Stimulated activated CD4-positive, alpha-beta T cell treated with anti-CD3 and anti-CD28 coated beads, Interleukin-15, amount 100 ng/mL, for 1 hour (primary cell): ENCODE measurements at places on chromosomes 2 and 18.

GRCh38 chr2:125516496-125517109, 1139.4 kb upstream of the GYPC start:
- no peak for DNase-seq

GRCh38 chr2:204483608-204484081, 61.6 kb upstream of the PARD3B start:
- no peak for DNase-seq

- peak; percentile 63 for DNase-seq
These were observed 57.8 kb downstream of the PKDCC start for GRCh38 chr2:42105330-42106256.

GRCh38 chr2:128807317-128807716, 488.6 kb upstream of the HS6ST1 start:
- DNase-seq: no peak

GRCh38 chr2:12271589-12271984, 445.1 kb upstream of the TRIB2 start:
- no peak for DNase-seq

DNA sequence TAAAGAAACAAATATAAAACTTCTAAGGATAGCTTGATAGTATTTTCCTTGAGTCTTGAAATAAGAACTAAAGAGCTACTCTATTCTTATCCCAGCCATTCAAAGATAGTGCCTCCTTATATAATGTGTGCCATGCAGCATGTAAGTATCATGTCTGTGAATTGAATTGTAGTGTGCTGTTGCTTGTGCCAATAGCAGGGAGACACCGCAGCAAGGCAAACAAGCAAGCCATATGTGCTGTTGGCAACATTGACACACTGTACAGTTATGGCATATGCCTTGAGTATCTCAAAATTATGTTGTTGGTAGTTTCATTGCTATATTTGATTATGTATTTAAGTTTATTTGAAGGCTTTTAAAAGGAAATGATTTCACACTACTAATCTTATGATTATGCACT, 58.2 kb downstream of the ERBB4 start:
- DNase-seq: no peak

DNA sequence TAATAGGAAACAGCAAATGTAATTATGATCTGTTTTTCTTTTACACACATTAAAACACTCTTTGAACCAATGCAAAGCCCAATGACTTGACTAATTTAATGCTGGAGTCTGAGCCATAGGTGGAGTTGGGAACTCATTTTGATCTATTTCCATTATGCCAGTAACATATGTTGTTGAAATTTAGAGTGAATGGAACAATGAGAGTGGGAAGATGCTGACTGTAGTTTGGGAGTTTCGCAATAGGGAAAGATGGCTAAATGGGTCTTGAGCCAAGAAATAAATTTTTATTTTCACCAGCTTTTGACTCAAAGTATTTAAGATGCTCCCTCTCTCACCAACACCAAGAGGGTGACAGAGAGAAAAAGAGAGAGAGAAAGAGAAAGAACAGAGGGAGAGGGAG, 246.7 kb downstream of the DLGAP1 start:
- no peak for DNase-seq

GRCh38 chr2:1595274-1595673, 149.0 kb downstream of the PXDN start:
- DNase-seq: no peak

- DNase-seq: no peak
These were observed 140.7 kb downstream of the LDLRAD4 start for GRCh38 chr18:13359210-13359609.

GRCh38 chr2:25174192-25174861, 5.9 kb upstream of the POMC start:
- no peak for DNase-seq

GRCh38 chr2:50049267-50049666, 895.0 kb upstream of the FSHR start:
- no peak for DNase-seq

GRCh38 chr2:199303728-199304177, 154.0 kb downstream of the SATB2 start:
- no peak for DNase-seq

GRCh38 chr2:127122361-127123027, 15.5 kb upstream of the BIN1 start:
- DNase-seq: no peak
